Upper lobe of right lung (tissue), 1 donor: ENCODE measurements at places on chromosomes 11 and 22.
A peak's percentile ranks its signal among the peaks of the same experiment; 100 is the strongest.

DNA sequence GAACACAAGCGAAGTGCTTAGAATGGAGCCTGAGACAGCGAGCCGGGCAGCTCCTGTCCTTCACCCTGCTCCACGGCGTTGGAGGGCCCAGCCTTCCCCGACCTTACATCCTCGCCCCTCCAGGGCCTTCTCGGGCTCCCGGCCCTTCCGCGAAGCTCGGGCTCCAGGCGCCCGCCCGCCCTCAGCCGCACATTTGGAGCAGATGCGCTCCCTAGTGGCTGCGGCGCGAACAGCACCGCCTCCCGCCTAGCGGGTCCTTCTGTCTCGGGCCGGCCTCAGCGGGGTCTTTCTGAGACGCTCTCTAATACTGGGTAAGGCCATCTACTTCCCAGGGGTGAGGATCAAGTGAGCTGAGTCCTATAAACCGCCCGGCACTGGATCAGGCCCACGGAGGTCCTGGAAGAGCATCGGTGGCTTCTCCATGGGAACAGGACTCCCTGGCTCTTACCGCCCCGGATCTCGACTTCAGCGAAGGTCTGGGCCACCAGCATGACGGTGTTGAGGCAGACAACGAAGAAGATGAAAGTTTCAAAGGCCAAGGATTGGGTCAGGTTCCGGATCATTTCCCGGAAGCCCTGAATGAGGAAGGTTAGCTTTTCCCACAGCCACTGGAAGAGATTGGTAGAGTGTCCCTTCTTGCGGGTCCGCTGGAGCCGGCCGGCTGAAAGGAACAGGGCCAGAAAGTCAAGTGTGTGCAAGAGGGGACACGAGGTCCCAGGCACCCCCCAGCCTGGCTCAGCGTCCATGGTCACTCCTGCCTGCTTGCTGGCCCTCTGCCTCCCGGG, 3.7 kb downstream of the CATSPER1 start:
- DNase-seq: peak; percentile 89

GRCh38 chr11:620201-620600, 4.5 kb upstream of the IRF7 start:
- no peak for DNase-seq

DNA sequence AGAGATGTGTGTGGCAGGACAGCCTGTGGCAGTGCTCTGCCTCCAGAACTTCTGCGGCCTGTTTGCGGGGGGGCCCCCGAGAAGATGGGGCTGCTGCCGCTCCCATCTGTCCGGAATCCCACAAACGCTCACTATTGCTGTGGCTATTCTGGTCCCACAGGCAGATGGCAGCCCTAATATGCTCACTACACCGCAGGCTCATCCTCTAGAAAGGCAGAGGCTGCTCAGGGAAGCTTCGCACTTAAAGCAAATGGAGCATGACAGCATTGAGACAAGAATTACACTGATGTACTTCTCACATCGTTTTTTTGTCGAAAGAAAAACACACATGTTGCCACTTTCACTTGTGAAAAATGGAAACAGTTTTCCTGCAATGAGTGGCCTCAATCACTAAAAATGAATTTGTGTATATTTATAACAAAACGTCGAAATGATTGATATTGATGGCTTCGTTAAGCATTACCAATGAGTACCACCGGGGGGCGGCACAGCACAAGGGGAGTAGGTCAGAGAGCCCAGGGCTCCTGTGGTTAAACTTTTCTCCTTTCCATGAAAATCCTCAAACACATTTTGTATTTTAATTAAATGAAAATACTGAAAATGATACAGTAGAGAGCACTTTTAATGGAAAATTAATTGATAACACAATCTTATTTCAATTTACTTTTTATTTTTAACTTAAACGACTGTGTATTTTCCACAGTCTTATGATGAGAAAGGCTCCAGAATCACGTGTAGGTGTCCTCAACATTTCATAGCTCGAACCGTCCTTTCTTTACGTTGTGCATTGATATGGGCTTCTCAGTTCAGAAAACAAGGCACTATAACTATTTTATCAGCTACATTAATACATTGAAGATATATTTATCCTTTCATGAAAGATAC, 69.1 kb downstream of the CTTN start:
- DNase-seq: peak; percentile 78

- DNase-seq: no peak
These were observed 1072.4 kb downstream of the BRD1 start for GRCh38 chr22:48755059-48755949.

- peak; percentile 95 for DNase-seq
These were observed 4.5 kb upstream of the NCF4 start for GRCh38 chr22:36856121-36856791.
